ENCODE measurements at places on chromosomes 16 and 17.

DNA sequence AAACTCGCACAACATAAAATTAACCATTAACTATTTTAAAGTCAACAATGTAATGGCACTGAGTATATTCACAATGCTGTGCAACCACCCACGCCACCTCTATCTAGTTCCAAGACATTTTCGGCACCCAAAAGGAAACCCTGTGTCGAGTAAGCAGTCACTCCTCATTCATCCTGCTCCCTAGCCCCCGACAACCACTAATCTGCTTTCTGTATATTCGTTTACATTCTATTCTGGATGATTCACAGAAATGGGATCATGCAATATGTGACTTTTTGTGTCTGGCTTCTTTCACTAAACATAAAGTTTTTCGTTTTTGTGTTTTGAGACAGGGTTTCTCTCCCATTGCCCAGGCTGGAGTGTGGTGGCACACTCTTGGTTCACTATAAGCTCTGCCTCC is 42.2 kb upstream of the HAPSTR1 start:
- peak; percentile 80 for DNase-seq

- no peak for DNase-seq
These were observed 287.5 kb downstream of the NPIPA8 start for GRCh38 chr16:18048853-18049546.

- peak; percentile 98 for DNase-seq
These were observed at the start of gene INPP5K for GRCh38 chr17:1516388-1517161. INPP5K (minus strand) TSS chr17:1516612; CDS start chr17:1516499, 113 bp downstream.

- peak; percentile 6 for DNase-seq
These were observed 57.2 kb downstream of the C16orf82 start for GRCh38 chr16:27123795-27124409.

DNA sequence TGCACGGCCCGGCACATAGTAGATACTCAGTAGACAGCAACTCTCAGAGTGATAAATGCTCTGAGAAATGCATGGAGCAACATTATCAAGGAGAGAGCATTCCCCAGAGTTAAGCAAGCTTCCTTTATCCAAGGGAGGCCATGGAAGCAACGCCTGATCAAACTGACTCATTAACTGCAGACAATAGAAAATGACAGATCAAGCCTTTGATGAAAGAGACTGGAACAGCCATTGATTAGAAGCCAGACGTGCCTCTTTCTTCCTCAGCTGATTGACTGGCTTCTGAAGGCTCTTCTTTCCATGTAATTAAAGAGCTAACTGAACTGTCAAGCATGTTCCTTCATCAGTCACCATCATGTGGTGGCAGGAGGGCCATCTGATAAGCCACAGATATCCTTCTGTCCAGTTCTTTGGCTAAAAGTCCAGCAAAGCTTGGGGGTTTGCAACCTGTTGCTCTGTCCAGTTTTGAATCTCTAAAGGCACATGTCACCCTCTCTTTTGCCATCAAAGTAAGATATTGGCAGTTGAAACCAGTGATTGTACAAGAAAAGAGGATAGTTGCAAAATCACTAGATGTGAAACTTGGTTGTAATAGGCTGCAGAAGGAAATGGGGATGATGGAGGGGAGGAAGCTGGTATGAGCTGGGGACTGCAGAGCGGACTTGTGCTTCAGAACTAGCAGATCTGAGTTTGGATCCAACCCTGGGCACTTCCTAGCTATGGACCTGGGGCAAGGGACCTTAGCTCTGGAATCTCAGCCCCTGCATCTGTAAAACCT is 188.0 kb downstream of the HAPSTR1 start:
- DNase-seq = no peak

DNA sequence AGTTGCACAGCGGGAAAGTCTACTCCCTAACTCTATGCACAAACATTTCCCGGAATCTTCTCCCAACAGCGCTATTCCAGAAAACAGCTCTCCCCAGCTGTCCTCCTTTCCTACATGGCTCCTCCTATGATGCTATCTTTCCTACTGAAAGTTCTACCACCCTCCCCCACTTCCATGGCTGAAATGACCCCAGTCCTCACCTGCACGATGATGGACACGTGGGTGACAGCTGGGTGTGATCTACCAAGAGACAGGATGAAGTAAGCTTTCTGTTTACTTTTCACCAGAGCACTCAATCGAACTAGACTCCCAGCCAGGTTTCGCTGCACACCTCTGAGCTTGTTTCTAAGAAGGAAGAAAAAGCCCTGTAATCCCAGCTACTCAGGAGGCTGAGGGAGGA is 10.7 kb downstream of the CTC1 start:
- no peak for DNase-seq

- peak; percentile 74 for DNase-seq
These were observed at the start of gene MVP for GRCh38 chr16:29820271-29820701. MVP (plus strand) TSS chr16:29820462; CDS start chr16:29830550, 10,088 bp downstream.

- peak; percentile 47 for DNase-seq
These were observed 3.4 kb downstream of the MYO18A start for GRCh38 chr17:29176558-29177351.

GRCh38 chr16:24624102-24624501 is 84.7 kb downstream of the RBBP6 start:
- DNase-seq = no peak

- DNase-seq = no peak
These were observed 113.6 kb upstream of the MON1B start for GRCh38 chr16:77077256-77077922.

GRCh38 chr17:80633207-80633606 is 88.6 kb downstream of the RPTOR start:
- no peak for DNase-seq

GRCh38 chr16:81040131-81040530 is 4.5 kb downstream of the ATMIN start:
- no peak for DNase-seq

DNA sequence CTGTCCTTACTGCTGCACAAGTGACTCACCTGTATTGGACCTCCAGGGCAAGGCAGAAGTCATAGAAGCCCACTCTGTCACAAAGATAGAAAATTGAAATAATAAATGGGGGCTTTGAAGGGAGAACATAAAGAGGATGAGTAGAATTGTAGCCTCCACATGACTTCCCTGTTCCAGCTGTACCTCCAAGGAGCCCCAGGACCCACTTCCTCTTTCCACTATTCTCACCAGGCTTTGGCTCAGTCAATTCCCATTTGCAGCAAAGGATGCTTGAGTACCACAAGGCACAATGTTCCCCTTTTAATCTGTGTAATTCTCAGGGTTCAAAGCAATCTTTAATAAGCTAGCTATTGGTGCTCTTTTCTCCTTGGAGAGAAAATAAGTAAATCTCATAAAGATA is 512.1 kb downstream of the TOX3 start:
- no peak for DNase-seq

- DNase-seq = no peak
These were observed 13.0 kb upstream of the KRT19 start for GRCh38 chr17:41540921-41541625.

- DNase-seq = no peak
These were observed 36.3 kb downstream of the PLCG2 start for GRCh38 chr16:81815429-81815766.

DNA sequence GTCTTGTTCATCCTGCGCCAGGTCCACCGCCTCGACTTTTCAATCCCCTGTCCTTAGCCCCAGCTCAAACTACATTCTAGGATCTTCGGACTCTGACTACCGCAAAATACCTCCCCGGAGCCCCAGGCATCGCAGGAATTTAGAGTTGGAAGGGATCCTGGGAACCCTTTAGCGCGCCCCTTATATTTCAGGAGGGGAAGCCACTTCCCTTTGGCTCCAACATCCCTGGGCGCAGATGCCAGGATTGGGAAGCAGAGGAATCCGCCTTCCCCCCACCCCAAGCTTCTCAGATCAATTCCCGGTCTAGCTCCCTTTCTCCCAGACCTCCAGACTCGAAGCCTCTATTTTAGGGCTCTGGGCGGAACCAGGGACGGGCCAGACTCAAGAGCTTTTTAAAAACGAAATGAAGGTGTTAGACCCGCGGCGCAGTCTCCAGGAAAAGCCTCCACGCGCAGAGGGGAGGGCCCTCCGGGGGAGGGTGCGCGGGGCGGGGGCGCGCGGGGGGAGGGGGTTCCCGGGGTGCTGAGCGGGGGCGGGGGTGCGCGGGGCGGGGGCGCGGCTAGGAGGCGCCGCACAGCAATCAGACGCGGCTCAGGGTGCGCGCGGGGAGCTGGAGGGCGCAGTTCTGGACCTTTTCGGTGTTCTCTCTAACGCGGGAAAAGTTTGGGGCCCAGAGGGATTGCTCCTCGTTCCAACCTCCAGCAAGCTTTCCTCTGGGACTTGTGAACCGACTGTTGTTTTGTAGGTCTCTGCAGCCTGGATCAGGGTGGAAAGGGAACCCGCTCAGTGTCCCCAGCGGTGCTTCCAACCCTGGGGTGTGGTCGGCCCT is 1.6 kb downstream of the AHSP start:
- peak; percentile 58 for DNase-seq

DNA sequence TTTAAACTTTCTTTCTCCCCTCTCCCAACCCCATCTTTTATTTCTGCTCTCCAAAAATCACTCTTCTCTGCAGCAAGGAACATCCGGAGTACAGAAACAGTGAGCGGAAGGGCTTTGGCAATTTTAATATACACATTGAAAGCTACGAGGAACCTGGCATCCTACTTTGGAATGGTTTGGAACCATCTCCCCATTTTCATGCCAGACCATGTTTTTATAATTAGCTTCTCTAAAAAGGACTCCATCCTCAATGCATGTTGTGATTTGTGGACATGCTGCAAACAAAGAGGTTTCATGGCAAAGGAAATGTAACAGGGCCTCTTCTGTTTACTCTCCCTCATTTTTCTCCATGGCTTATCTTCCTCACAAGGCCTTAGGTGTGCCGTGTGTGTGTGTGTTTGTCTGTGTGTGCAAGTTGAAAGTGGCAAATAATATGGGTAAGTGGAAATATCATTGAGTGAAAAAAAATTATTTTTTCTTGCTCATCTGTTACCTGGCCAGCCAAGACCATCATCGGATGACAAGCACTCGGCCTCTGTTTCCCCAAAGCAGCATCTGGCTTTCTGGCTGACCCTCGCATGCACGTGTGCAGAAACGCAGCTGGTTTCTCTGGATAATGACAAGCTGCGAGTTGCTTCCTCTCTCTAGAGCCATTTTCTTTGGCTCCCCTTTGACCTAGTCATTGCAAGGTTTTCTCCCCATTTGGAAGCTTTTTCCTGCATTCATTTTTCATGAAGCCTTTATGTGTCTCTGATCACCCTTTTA is 585.0 kb downstream of the TMEM114 start:
- no peak for DNase-seq

- DNase-seq = peak; percentile 15
These were observed 103.6 kb upstream of the C16orf82 start for GRCh38 chr16:26963109-26963508.

DNA sequence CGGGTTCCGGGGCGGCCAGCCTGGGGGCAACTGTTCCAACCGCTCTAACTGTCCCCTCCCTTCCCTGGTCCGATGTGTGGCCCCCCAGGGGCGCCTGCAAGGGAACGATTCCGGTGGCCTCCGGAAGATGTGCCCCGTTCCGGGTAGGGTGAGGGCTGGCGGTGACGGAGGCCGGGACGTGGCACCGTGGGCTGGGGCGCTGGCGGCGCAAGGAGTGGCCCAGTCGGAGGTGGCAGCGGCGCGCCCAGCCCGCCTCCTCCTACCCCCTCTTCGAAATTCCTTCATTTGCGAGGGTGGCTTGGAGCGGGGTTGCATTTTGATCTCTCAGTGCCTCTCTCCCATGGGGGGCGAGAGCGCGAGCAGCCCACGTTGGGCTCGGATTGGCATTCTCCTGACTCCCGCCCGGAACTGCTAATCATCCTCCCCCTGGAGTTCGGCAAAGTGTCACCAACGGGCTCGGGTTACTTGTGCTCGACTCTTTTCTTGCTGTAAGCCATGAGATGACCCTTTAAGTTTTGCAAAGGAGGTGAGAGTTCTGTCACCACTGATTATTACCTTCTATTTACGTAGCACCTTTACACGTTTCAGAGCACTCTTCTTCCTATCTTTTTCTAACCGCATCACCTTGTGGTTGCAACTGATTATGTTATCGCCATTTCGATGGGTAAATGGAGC is 622 bp downstream of the NDEL1 start:
- DNase-seq = peak; percentile 63

DNA sequence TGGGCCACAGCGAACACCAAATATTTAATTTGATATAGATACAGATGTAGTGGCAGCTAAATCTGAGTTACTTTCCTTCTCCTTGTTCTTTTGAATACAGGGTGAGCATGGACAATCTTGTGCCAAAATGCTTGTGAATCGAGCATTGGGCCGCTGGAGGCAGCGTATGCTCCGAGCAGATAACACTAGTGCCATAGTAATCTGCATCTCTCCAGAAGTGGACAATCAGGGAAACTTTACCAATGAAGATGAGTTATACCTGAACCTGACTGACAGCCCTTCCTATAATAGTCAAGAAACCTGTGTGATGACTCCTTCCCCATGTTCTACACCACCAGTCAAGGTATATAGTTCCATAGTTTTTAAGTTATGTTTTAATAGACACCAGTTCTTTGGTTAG is 21.2 kb upstream of the BCAS3 start:
- DNase-seq = no peak

DNA sequence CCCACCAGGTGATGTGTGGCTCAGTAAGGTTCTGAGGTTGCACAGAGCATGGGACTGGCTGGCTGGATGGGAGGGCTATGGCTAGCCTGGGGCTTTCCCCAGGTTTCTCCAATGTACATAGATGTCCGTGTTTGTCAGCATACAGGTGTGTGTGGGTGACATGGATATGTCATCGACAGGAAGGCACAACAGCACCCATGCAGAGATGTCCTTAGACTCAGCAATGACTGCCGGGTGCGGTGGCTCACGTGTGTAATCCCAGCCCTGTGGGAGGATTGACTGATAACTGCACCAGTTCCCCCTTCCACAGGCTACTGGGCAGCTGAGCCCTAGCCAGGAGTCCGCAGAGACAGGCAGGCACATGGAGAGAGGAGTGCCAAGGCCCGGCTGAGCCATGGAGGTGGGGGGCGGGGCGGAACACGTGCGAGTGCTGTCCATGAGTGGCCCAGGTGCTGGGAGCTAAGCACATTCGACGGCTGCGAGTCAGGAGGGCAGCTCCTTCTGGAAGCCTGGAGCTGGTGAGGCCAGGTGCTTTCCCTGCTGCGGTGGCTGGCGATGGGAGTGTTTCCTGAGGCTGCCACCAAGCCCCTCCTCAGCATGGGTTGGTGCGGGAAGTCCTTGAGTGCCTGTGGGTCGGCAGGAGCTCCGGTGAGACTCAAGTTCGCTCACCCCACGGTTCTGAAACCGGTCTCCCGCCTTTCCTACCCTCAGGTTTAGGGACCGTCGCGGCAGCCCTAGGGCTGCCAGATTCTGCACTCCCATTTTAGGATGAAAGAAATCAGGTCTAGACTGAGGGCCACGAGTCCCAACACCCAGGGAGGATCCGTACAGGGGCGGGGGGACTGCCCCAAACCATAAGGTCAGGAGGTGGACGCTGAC is 858 bp upstream of the ASPSCR1 start:
- no peak for DNase-seq

GRCh38 chr16:79618692-79619050 is 18.1 kb upstream of the MAF start:
- DNase-seq = no peak
